ENCODE measurements at places on chromosomes 12 and 14.

- no peak for DNase-seq
Measured at GRCh38 chr14:96176811-96177211, 27.8 kb upstream of the BDKRB2 start.

GRCh38 chr12:82867762-82868500, 181.2 kb downstream of the TMTC2 start:
- DNase-seq = no peak

DNA sequence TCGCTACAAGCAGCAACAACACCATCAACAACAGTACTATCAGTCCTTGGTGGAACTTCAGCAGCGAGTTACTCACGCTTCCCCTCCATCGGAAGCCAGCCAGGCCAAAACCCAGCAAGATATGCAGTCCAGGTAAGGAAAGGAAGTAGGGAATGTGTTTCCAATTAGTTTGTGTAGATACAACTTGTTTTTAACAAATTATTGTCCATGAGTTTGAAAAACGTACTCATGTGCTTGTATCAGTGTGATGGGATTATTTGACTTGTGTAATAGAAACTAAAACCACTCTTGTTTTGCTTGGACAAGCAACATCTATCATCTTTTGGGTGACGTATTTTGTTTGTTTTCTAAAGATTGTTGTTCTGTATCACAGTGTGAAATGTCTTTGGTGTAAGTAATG, 137.9 kb downstream of the NAV3 start:
- no peak for DNase-seq

GRCh38 chr14:76289276-76289675, 86.7 kb upstream of the ESRRB start:
- no peak for DNase-seq

DNA sequence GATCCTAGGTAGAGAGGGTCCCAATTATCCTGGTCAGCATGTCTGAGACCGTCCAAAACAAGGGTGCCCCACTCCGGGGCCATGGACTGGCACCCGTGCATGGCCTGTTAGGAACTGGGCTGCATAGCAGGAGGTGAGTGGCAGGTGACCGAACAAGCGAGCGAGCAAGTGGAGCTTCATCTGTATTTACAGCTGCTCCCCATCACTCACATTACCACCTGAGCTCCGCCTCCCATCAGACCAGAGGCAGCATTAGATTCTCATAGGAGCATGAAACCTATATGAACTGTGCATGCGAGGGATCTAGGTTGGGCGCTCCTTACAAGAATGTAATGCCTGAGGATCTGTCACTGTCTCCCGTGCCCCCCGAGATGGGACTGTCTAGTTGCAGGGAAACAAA, 44.4 kb upstream of the TMCC3 start:
- no peak for DNase-seq

GRCh38 chr12:105317942-105318621, 12.4 kb upstream of the C12orf75 start:
- DNase-seq = no peak

DNA sequence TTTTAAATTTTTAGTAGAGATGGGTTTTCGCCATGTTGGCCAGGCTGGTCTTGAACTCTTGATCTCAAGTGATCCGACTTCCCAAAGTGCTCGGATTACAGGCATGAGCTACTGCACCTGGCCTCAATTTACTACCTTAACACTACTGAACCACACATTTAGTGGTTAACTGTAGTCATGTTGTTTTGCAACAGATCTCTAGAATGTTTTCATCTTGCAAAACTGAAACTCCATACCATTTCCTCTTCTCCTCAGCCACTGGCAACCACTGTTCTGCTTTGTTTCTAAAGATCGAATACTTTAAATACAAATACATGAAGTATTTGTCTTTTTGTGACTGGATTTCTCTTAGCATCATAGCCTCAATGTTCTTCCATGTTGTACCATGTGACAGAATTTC, 15.4 kb upstream of the SMCO2 start:
- no peak for DNase-seq

GRCh38 chr14:70059545-70059944, 129.2 kb downstream of the SLC8A3 start:
- DNase-seq = no peak

- peak; percentile 46 for DNase-seq
Measured at GRCh38 chr12:1593174-1594005, 991 bp downstream of the FBXL14 start.

DNA sequence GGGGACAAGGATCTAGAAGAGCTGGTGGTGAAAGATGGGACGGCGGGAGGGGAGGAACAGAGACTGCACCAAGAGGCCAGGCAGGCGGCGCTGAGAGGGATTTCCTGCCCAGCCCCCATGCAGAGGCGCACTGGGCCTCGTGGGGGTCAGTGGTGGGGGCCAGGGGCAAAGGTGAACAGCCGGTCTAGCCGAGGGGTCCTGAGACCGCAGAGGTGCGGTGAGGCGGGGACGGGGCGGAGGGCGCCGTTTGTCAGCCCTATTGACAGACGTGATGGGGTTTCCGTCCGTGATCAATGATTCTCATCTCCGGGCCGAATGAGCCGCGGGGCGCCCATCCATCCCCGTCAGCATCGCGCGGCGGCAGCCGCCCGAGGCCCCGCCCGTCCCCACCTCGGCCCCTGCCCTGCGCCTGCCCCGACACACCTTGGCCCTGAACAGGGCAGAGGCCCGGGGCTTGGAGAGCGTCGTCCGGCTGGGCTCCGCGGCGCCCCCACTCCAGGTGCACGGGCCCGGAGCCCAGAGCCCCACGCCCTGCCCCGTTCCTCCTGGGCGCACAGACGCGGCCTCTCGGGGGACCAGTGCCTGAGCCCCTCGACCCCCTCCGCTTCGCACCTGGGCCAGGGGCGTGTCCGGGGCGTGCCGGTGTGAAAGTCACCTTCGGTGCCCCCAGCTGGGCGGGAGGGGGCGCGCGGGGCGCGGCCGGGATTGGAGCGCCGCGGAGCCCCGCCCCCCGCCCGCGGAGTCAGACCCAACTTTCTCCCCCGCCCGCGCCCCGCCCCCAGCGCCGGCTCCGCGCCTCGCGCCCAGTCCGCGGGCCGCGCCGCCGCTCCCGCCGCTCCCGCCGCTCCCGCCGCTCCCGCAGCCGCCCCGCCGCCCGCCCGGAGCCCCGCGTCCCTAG, at the start of gene NXPH4:
Gene NXPH4, plus strand, starts transcription at position 781 of the 898 bp plus-strand sequence. CDS start 176 bp downstream, outside the sequence.
- peak; percentile 57 for DNase-seq

DNA sequence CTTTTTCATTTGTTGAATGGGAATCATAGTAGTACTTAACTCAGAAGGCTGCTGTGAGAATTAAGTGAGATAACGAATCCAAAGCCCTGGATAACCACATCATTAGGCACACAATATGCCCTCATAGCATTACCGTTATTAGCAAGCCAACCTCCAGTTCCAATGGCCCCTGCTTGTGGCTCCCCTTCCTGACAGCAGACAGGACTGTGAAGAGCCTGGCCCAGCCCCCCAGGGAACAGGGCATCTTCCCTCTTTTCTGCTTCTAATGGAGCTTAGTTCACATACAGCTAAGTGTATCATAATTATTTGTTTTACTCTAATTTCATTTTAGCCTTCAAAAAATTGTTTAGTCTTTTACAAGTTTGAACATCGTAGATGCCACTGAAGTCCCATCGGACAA, 39.7 kb downstream of the DHRS2 start:
- DNase-seq = no peak

GRCh38 chr12:110775997-110776396, 33.3 kb upstream of the PPP1CC start:
- DNase-seq = no peak

DNA sequence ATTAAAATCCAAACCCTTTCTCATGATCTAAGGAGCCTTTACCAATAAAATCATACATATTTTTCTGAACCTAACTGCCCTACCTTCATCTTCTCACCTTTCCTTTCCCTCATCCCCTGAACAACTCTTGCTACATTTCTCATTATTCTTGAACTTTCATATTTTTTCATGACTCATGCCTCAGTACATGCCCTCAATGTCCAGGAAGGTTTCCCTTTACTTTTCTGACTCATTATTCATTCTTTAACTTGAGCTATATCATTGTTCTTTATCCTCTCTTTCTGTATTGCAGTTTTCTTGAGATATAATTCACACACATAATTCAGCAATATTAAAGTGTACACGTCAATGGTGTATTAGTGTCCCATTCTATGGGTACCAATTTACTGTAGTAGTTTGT, 231.0 kb downstream of the ALG10B start:
- no peak for DNase-seq

- no peak for DNase-seq
Measured at GRCh38 chr12:78179346-78179745, 348.7 kb downstream of the NAV3 start.

- no peak for DNase-seq
Measured at GRCh38 chr14:38481952-38482678, 226.2 kb upstream of the CLEC14A start.

DNA sequence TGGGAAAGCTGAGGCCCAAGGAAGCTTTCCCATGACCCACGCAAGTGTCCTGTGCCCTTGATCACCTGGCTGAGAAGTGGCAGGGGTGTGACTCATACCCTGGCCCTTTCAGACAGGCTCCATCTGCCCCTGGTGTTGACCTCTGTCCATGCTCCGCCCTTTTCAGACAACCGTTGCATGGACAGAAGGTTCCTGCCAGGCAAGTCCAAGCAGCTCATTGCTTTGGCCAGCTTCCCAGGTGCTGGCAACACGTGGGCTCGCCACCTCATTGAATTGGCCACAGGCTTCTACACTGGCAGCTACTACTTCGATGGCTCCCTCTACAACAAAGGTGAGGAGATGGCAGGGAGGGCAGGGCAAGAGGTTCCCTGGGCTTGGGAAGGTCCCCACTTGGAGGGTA, 103.5 kb downstream of the WSCD2 start:
- no peak for DNase-seq

GRCh38 chr12:23140710-23141109, 515.7 kb downstream of the ETNK1 start:
- no peak for DNase-seq

DNA sequence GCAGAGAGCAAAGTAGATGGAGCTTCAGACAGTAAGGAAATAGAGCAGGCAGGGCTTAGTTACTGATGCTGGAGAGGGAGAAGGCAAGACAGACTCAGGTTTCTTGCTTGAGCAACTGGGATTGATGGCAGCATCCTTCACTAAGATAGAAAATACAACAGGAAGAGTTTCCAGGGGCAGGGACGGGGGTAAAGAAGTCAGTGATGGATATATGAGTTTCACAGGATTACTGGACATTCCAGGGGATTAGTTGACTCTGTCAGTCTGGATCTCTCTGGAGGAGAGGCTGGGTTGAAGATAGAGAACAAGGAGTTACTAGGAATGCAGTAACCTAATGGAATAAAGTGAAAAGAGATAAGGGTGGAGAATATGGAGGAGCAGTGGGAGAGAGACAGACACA, 74.5 kb upstream of the ATF1 start:
- no peak for DNase-seq

GRCh38 chr14:97538749-97539410, 741.7 kb downstream of the VRK1 start:
- no peak for DNase-seq

- DNase-seq = no peak
Measured at GRCh38 chr14:90644882-90645281, 171.3 kb downstream of the TTC7B start.

DNA sequence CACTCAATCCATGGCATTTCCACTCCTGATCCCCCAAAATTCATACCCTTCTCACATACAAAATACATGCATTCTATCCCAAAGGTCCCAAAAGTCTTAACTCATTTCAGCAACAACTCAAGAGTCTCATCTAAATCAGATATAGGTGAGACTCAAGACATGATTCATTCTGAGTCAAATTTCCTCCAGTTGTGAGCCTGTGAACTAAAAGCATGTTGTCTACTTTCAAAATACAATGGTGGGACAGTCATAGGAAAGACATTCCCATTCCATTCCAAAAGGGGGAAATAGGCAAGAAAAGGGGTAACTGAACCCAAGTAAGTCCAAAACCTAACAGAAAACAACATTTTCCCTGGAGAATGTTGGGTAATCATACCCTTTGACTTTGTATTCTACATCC, 103.3 kb downstream of the C12orf75 start:
- DNase-seq = no peak

DNA sequence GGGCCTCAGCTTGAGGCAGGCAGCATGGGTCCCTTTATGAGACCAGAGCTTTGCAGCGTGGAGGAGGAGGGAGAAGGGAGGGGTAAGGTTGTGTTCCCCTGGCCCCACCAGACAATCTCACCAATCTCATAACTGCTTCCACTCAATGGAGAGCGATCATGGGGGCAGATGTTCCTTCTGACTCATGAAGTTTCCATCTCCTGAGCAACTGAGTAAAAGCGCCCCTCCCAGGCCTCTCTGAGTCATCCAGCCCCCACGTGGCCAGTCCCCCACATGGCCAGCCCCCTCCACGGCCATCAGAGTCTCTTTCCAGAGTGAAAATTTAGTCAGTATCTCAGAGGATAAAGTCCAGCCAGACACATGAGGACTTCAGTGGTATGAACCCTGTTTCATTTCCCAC, 39.2 kb upstream of the PLXNC1 start:
- DNase-seq = no peak

GRCh38 chr14:85344171-85344570, 185.8 kb upstream of the FLRT2 start:
- no peak for DNase-seq

GRCh38 chr12:24231298-24231697, 281.8 kb upstream of the SOX5 start:
- DNase-seq = no peak

GRCh38 chr12:65814038-65814437, 10.2 kb upstream of the HMGA2 start:
- no peak for DNase-seq

- no peak for DNase-seq
Measured at GRCh38 chr12:84159260-84159659, 753.3 kb downstream of the SLC6A15 start.

- DNase-seq = no peak
Measured at GRCh38 chr12:130104571-130105106, 57.6 kb upstream of the FZD10 start.

GRCh38 chr12:114774197-114774596, 90.2 kb upstream of the TBX3 start:
- DNase-seq = no peak

DNA sequence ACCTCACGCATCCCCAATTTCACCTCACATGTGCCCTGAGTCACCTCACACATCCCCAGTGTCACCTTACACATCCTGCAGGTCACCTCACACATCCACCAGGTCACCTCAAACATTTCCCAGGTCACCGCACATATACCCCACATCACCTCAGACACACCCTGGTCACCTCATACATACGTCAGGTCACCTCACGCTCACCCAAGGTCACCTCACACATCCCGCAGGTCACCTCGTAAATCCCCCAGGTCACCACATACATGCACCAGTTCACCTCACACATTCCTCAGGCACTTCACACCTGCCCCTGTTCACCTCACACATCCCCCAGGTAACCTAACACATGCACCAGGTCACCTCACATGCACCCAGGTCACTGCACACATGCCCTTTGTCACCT, 864.0 kb downstream of the TMEM121 start:
- DNase-seq = no peak

DNA sequence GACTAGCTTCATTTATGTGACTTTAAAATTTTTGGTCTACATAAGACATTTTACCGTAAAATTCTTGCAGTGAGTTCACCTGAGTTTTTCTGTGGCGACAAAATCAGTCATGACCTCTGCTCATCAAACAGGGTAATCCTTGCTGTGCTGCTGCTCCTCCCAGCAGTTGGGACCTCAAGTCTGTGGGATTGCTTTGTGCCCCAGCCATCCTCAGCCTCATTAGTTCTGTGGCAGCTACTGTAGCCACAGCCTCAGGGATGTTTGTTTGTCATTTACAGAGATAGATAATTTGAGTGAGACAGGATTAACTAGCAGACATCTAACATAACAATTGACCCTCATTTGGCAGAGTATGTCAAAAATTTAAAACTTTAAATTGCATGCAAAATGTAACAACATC, 357.0 kb downstream of the PCNX1 start:
- no peak for DNase-seq
